ENCODE measurements at places on chromosomes 4 and X.

GRCh38 chrX:110853610-110854009 is 58.0 kb upstream of the CHRDL1 start:
- no peak for DNase-seq

- no peak for DNase-seq
Observed at GRCh38 chrX:148470324-148470723, 30.1 kb upstream of the AFF2 start.

DNA sequence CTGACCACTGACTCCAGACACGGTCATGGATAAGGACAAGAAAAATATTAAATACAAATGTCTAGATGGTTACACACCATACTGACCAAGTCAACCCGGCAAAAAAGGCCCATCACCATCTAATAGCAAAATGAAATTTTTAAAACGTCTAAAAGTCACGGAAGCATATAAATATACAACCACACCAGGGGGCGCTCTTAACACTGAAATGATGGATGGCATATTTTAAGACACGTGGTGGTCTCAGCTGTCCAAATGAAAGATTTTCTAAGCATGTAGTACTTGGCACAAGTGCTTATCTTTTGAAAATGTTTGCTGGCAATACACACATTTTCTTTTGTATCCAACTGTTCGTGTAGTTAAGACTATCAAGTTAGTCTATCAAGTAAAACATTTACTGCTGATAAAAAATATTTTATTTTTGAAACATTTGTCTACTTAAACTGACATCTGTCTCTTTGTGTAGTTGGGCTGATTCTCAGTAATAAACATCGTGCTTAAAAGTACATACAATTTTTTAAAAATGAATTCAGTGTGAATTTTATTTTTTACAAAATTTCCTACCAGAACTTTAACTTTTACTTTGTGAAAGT is 64.6 kb downstream of the COX7B2 start:
- DNase-seq, result no peak

- no peak for DNase-seq
Observed at GRCh38 chr4:153005899-153006381, 69.8 kb downstream of the FHDC1 start.

- DNase-seq, result no peak
Observed at GRCh38 chrX:3567686-3568085, 145.8 kb downstream of the PRKX start.

- DNase-seq, result no peak
Observed at GRCh38 chrX:2474963-2475726, 25.6 kb downstream of the DHRSX start.

GRCh38 chr4:72388521-72388920 is 180.5 kb downstream of the ADAMTS3 start:
- no peak for DNase-seq

Data from CD4-positive, alpha-beta T cell treated with Interferon gamma for 1 hour (primary cell).